ENCODE measurements at places on chromosomes 7 and 10. TPM values are rescaled to one million over a fixed set of nuclear protein-coding genes. Genes with fewer than 3 reads are reported as not detected.
A peak's percentile ranks its signal among the peaks of the same experiment; 100 is the strongest.

DNA sequence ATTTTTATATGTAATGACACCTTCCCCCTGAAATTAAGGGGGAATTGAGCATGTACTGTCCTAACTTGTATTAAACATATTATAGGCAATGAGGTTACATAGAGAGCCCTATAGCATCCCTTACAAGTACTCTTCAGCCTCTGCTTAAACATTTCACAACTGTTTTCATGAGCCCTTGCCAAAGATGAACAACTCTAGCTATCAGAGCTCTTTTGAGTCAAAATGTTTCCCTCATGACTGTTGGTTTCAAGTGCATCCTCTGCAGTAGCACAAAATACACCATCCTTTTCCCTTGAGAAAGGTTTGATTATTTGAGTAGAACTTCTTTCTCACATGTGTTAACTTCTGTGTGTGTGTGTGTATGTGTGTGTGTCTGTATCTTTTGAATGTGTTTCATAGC, 1157.6 kb upstream of the CELF2 start:
- no peak for DNase-seq

Gene MGAM2
- 0.07 TPM for total RNA-seq

- no peak for DNase-seq
Observed at GRCh38 chr10:103479135-103479534, at the start of gene CALHM3. CALHM3 (minus strand) TSS chr10:103479240; CDS start chr10:103479032, 208 bp downstream.

Gene PDZD7
- 2.3 TPM for total RNA-seq

Gene C7orf33
- not detected for total RNA-seq

- DNase-seq = peak; percentile 65
Observed at GRCh38 chr10:56298941-56299340, 62.1 kb downstream of the ZWINT start.

Gene TEX47
- not detected for total RNA-seq

Gene RET
- total RNA-seq = 9.8 TPM

GRCh38 chr7:136336932-136337331, 359.8 kb upstream of the MTPN start:
- DNase-seq = no peak

DNA sequence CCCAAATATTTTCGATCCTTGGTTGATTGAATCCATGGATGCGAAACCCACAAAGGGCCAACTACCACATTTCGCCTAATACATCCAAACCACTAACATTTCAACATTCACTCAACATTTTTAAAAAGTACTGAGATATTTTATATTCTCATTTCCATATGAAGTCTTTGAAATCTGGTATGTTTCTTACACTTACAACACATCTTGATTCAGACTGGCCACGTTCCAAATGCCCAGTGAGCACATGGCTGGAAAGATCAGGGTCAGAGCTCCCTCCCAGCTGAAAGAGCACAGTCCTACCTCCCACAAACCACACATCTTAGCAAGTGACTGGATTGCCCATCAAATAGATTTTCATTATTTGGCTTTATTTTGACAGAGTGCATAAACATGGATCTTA, 18.9 kb downstream of the NCAPG2 start:
- no peak for DNase-seq

GRCh38 chr7:141156407-141156806, 82.5 kb downstream of the TMEM178B start:
- no peak for DNase-seq

- DNase-seq = no peak
Observed at GRCh38 chr7:150665089-150665748, 20.3 kb upstream of the GIMAP2 start.

GRCh38 chr10:59279991-59280505, 82.3 kb downstream of the FAM13C start:
- DNase-seq = no peak

- DNase-seq = no peak
Observed at GRCh38 chr10:85137253-85137652, 808.9 kb downstream of the CCSER2 start.

DNA sequence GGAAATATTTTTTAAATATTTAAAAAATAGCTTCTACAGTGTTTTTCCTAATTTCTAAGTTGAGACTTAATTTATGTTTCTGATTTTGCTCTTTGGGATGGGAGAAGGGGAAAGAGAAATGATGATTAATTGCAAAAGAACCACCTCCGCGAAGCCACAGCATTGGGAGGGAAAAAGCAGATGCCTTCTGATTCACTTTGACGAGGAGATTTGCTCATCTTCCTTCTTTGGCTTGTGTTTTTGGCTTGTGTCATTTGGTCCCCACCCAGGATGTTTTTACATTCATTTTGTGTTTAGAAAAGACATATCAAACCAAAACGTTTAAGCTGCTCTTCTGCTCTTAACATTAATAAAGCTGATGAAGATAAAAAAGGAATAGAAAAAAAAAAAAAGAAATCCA, 121.7 kb downstream of the MACC1 start:
- DNase-seq = no peak

Gene ZCCHC24
- 7.2 TPM for total RNA-seq

DNA sequence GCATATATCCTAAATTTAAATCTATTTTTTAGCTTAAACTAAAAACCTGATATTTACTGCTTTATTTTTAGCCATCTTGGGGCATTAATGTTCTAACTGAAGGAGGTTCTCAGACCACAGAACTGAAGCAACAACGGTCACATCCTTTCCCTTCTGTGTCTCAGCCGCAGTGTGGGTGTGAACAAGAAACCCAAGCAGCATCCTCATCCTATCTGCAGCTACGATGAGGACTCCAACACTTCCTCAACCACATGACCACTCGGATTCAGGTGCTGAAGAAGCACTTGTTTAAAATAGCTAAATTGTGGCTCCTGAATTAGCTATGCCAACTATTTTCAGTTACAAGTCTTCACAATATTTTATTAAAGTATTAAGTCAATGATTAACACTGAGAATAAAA, 5.3 kb downstream of the ESYT2 start:
- DNase-seq = no peak

GRCh38 chr7:151429560-151430331, 10.2 kb downstream of the CRYGN start:
- no peak for DNase-seq

GRCh38 chr7:142391191-142391992, 133.5 kb upstream of the PRSS58 start:
- peak; percentile 84 for DNase-seq

DNA sequence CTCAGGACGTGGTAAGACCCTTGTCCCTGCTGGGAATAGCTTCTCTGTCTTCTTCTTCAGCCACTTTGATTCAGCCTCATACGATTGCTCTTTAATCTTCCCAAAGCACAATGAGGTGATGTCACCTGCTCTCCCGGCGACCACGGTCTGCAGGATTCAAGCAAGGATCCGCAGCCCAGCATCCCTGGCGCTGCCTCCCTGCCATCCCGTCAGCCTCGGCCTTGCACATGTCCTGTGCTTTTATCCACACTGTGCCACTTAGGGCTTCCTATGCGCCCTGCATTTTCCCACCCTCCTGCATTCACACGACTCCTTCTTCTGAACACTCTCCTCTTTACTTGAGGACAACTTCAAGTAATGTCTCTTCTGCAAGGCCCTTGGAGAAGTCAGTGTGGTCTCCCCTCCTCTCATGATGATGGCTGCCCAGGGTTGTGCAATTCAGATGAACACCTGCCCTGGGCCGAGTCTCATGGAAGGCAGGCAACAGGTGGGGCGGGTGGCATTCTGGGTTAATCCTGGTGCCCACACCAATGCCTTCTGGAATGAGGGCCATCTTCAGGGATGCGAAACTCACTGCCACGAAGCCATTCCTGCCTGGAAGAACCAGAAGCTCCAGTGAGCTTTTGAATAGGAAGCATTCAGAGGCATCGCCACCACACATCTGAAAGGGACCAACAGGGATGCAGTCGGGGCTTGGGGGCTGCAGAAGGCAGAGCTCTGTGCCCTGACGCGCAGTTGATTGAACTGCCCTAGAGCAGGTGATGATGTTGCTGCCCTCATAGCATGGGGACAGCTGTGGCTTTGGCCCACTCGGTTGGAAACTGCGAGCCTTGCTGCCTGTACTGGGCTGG, 287.5 kb downstream of the GLRX3 start:
- DNase-seq = no peak

DNA sequence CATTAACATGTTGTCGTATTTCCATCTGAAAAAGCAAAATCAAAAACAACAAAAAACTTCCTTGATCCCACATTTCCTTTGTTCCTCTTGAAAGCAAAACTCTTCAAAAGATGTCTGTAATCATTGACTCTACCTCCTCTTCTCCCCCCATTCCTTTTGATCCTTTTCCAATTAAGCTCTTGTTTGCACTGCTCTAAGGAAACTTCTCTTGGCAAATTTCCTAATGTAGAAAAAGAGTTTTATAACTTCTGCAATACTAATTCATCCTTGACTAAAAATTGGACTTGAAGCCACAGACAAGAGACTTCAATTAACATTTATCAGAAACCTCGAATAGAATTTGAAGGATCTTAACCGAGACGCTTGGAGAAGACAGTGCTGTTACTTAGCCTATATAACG, 317.1 kb upstream of the SEMA3C start:
- no peak for DNase-seq

- DNase-seq = no peak
Observed at GRCh38 chr7:90824386-90825307, 228.5 kb downstream of the CDK14 start.

GRCh38 chr10:62724465-62724864, 80.1 kb upstream of the ADO start:
- no peak for DNase-seq

GRCh38 chr10:47349516-47349915, 1.4 kb downstream of the RBP3 start:
- no peak for DNase-seq

Gene TAS2R4
- total RNA-seq = 4.2 TPM

- no peak for DNase-seq
Observed at GRCh38 chr10:5365928-5366327, 1.2 kb downstream of the UCN3 start.
